ENCODE measurements at places on chromosomes 5 and 9.

DNA sequence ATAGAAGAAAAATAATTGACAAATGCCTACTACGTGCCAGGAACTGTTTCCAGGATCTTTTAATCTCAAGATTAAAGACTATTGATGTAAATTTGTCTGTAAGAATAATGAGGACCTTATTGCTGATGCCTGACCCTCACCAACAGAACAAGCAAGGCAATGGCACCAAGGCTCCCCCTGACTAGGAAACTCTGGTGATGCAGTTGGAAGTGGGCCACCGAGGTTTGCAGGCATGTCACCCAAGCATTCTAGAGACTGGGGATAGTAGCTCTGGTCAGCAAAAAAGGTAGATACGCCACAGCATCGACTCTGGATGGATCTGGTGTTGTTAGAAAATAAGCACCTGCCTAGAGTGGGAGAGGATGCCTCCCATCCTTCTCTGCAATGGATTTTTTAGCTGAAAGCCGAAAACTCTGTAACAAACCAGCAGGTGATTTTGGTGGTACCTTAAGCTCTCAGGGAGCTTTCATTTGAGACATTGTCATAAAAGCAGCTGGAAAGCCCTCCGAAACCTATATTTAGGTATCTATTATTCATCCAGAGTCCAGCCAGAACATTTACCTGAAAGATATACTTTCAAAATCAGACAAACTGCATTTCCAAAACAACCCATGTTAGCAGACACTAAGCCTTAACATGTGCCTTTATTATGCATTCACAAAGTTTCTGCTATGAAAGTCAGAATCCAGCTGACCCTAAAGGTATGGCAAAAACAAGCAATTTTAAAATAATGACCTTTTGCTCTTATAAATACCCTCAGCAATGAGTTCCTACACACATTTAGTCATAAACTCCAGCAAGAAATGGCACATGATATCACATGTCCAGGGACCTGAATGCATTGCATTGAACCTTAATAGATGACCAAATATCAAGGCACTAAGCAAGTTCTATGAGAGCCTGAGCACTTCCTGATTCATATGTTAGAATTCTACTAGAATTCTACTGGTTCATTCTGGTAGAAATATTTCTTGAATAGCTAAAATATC, 308.4 kb downstream of the PDE4D start:
- DNase-seq = no peak

- no peak for DNase-seq
These were observed 134.6 kb upstream of the MYO10 start for GRCh38 chr5:17070647-17071046.

DNA sequence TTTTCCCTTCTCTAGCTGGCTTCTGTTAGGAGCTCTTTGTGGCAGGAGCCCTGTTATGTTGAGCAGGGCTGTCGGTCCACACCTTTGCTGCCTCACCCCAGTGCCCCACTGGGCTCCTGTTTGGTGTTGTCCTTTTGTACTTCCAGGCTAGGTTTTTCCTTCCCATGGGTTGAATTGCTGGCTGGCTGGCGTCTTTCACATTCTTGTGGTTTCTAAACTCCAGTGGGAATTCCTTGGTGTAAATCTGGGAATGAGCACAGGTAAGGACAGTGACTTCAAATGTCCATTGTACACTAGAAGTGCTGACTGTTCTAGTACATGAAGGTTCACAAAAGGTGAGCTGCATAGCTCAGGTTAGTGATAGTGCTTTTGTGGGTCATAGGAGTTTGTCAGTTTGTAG, 30.4 kb downstream of the RASGRF2 start:
- DNase-seq = no peak

DNA sequence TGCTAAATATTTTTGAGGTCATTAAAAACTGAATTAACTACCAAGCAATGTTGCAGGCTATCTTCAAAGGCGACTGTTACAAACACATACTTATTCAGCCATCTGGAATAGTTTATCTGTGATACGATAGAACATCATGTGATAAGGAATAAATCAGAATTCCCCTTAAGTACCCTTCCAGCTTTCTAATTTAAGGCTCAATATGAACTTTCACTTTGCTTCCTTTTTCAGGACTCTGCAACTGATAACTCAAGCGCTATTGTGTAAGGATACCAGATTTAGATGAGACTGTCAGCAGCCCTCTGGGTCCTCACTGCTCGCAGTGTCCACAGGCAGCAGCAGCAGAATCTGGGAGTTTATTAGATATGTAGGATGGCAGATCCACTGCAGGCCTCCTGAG, 416.3 kb downstream of the SPATA31D1 start:
- no peak for DNase-seq

DNA sequence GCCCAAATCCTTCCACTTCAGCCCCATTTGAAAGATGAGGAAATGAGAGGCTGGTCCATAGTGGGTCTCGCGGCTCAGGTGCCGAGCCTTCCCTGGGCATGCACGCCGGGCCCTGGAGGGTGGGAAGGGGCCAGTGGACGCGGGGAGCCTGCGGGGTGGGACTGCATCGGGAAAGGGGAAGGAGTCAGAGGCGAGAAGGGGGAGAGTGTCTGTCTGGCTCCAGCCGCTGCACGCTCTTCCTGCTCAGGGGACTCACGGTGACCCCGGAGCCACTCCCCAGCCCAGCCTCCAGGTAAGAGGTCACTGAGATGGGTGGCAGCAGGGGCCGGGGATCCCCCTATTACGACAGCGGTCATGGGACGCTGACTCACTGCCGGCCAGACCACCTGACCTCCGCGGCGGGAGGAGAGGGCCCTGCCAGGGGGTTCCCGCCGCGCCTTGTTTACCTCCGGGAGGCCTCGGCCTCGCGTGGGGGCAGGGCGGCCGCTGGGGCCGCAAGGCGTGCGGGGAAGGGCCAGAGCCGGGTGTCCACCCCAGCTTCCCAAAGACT, 1.9 kb upstream of the SQSTM1 start:
- no peak for DNase-seq

- DNase-seq = no peak
These were observed 68.3 kb downstream of the WNK2 start for GRCh38 chr9:93252116-93252780.

- no peak for DNase-seq
These were observed 263.3 kb downstream of the MAST4 start for GRCh38 chr5:66859526-66859925.

GRCh38 chr5:109313127-109313526, 96.6 kb downstream of the PJA2 start:
- no peak for DNase-seq

- DNase-seq = no peak
These were observed 43.0 kb downstream of the LHFPL2 start for GRCh38 chr5:78605611-78606010.

- no peak for DNase-seq
These were observed 932.9 kb upstream of the DMAC1 start for GRCh38 chr9:8732367-8733075.

- no peak for DNase-seq
These were observed 1271.6 kb downstream of the PTPRD start for GRCh38 chr9:9341203-9341602.

- peak; percentile 98 for DNase-seq
These were observed 6.6 kb upstream of the CCDC187 start for GRCh38 chr9:136310273-136311030.

DNA sequence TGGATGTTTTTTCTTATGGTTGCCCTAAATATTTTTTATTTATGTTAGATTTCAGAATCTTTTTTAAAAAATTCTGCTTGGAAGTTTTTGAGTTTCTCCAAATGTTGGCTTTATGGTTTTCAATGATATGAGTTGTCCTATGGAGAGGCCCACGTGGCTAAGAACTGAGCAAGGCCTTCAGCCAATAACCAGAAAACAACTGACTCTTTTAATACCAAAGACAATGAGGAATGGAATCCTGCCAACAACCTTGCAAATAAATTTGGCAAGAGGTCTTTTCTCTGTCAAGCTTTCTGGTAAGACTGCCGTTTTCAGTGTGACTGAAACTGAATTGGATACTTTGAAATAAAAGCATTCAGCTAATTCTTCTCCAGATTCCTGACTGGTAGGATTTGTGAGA, 1740.1 kb upstream of the WWC1 start:
- DNase-seq = no peak

DNA sequence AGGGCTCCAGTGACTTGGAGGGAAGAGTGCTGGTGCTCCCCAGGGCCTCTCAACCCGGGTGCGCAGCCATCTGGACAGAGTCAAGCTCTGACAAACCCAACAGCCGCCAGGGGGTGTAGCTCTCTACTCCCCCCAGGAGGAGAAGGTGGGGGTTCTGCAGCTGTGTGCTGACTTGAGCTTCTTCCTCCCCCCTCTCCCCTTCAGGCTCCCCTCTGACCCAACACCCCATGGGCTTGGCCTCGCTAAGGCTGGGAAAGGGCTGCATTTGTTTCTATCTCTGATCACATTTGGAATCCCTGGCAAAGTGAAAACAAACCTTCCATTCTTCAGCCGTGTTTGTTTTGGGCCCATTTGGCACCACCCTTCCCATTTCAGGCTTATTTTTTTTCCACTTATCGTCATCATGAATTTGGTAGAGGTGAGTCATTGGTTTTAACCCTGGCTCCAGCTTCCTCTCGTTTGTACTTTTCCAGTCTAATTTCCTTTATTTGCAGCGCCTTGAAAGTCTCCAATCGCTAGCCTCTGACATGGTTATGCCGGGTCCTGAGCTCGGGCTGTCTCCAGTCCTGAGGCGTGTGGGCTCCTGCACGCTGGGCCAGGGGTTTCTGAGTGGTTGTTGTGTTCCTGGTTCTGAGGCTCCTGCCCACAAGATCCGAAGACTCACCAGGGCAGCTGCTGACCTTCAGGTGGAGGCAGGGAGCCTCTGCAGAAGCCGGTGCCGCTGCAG, 36.1 kb downstream of the DAP start:
- peak; percentile 48 for DNase-seq

DNA sequence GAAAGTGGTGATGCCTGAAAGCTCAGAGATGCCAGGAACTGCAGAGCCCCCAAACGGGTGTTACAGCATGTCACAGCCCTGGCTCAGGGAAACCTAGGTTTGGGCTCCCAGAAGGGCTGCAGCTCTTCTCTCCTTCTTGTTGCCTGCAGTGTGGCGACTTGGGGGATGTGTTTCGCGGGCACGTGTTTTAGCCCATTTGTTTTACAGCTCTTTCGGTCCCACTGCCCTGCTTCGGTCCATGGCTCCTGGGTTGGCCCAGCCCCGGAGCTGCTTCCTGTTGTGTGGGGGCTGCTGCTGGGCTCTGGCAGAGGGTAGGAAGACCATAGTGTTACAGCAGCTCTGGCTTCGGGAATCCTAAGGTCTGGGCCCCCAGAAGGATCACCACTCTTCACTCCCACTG, 222.9 kb upstream of the RIOK2 start:
- no peak for DNase-seq

Measured in NCI-H2171 (cell line).